CD4-positive, alpha-beta T cell treated with Interleukin-15 for 4 hours (primary cell): ENCODE measurements at places on chromosomes 11 and 22.

DNA sequence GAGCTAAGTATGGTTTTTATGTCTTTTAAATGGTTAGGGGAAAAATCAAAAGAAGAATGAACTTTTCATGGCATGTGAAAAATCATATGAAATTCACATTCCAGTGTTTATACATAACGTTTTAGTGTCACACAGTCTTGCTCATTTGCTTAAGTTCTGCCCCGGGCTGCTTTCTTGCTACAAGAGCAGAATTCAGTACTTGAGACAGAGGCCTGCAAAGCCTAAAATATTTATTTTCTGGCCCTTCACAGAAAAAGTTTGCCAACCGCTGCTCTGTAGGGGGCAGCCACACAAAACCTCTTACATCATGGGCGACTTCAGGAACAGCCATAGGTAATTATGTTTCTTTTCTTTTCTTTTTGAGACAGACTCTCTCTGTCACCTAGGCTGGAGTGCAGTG is 1.0 kb upstream of the ATG2A start:
- DNase-seq, result no peak

- no peak for DNase-seq
Measured at GRCh38 chr11:16796311-16796710, 57.9 kb downstream of the C11orf58 start.

GRCh38 chr11:9172389-9172788 is 81.0 kb upstream of the SCUBE2 start:
- DNase-seq, result no peak

DNA sequence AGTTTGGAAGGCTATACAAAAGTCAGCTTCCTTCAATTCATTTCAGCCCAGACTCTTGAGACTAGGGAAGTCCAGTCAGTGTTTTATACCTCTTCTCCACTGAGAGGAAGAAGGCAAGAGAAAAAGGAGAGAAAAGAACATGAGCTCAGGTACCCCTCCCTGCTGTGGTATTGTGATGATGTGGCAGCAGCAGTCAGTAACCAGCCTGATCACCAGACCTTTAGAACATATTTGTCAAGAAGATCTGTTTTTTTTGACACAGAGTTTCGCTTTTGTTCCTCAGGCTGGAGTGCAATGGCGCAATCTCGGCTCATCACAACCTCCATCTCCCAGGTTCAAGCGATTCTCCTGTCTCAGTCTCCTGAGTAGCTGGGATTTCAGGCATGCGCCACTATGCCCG is 21.2 kb upstream of the RPS13 start:
- DNase-seq, result no peak

GRCh38 chr11:20131788-20132666 is 28.2 kb downstream of the DBX1 start:
- DNase-seq, result peak; percentile 39

GRCh38 chr11:70430671-70431574 is 32.6 kb downstream of the CTTN start:
- DNase-seq, result no peak

- DNase-seq, result no peak
Measured at GRCh38 chr11:96708219-96708878, 318.5 kb downstream of the JRKL start.

- DNase-seq, result no peak
Measured at GRCh38 chr11:23097891-23098290, 237.6 kb upstream of the CCDC179 start.

DNA sequence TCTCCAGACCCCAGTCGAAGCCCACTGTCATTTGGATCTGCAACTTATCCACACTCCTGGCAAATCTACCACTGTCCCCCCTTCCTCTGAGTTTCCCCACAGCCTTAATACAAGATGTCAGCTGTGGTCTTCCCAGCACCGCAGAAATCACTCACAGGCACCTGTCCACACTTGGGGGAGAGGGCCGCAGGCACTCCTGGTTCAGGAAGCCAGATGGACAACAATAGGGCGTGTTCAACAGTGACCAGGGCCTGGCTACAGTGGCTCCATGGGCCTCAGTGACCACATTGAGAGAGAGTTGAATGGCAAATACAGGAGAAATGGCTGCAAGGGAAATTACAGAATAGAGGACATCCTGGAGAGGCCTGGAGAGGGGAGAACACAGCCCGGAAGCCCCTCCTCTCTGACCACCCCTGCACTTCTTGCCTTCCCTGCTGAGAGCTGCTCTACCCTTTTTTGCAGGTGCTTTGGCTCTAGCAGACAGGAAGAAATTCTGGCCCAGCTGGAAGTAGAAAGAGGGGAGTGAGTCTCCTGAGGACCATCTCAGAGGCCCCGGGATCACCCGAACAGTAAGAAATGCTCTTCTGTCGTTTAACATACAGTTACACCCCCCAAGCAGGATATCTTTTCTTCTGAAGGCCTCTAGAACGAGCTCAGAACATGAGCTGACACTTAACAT is 164.6 kb downstream of the FEZ1 start:
- DNase-seq, result no peak

DNA sequence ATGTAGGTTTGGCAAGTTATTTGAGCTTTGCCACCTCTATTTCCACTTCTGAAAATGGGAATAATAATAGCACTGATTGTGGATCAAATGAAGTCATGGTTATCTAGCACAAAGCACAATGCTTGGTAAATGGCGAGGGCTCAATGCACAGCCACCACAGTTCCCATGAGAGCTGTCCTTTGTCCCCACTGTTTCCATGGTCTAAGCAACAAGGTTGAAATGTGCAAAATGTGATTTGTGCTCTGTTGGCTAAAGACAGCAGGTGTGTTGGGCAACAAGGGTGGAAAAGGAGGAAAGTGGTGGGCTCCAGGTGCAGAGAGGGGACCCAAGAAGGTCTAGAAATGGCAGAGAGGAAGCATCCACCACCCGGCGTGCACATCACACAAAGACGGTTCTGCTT is 200.5 kb downstream of the TRIM29 start:
- no peak for DNase-seq

GRCh38 chr11:60939855-60940254 is 12.1 kb downstream of the SLC15A3 start:
- no peak for DNase-seq

DNA sequence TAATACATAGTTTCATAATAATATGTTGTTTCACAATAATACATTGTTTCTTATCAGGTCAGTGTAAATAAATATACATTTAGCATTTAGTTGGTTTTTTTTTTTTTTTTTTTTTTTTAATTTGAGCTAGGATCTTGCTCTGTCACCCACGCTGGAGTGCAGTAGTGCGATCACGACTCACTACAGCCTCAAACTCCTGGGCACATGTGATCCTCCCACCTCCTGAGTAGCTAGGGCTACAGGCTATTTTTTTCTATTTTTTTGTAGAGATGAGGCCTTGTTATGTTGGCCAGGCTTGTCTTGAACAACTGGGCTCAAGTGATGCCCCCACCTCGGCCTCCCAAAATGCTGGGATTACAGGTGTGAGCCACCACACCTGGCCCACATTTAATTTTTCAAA is 43.5 kb downstream of the MIAT start:
- no peak for DNase-seq

DNA sequence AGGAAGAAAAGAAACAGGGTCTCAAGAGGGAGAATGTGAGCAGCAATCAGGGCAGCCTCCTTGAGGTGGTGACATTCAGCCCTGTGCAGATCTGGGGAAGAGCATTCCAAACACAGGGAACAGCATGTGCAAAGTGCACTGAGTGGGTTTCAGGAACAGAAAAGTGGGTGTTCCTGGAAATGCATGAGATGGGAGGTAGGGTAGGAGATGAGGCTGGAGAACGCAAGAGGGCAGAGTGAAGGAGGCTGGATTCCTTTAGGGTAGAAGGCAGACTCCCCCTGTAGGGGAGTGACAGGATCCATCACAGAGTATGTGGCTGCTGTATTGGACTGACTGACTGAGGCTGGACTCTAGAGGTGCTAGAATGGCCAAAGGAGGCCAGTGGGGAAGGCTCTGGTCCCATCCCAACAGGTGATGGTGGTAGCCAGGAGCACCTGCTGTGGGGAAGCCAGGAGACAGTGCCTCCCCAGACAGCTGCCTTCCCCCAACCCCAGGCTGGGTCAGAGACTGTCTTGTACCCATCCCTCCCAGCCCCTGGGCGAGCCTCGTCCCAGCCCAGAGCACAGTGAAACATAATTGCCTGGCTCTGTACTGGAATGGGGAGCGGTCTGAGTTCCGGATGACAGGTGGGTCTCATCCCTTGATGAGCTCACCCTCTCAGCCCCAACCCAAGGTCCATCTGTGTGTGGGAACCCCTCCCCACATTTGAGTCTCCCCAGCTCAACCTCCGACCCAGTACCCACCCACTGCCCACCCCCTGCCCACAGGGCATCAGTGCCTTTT is 419.4 kb downstream of the MN1 start:
- no peak for DNase-seq

DNA sequence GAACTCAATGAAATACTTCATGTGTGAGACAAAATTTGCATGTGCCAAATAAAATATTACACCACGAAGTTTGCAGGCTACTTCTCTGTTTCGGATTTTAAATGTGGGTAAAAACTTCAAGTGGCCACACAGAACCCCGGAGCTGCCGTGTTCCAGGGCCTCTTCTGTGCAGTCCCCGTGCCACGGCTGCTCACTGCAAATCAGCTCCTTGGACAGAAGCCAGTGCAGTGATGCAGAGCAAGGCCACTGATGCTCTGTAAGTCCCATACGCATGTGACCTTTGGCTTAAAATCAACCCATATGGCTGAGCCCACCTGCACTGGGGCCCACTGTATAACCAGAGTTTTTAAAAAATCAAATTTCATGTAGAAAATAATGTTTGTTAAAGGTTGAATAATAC is 1309.4 kb downstream of the TBC1D22A start:
- no peak for DNase-seq

DNA sequence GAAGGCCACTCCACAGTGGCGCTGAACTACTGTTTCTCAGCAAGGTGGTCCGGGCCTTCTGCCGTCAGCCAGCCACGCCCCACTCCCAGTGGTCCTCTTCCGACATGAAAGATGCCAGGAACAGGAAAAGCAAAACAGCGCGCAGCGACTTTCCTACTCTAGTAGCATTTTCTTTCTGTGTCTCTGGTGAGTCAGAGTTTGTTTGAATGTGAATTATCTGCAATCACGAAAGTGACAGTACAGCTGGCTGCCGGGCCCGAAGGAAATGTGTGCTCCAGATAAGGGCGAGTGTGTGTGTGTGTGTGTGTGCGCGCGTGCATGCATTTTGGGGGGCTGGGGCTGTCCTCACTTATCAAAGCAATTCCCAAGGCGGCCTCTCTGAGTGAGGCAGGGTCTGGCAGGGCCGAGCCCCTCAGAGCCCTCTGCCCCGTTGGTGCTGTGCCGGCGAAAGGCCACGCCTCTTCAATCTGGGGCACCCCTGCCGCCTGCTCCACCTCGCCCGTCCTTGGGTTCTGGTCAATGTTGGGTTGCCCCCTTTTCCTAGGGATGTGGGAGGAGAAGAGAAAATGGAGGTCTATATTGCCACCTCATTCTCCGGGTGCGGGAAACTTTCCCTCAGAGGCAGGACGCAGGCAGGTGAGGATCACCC is 288.5 kb downstream of the KIRREL3 start:
- DNase-seq, result no peak

DNA sequence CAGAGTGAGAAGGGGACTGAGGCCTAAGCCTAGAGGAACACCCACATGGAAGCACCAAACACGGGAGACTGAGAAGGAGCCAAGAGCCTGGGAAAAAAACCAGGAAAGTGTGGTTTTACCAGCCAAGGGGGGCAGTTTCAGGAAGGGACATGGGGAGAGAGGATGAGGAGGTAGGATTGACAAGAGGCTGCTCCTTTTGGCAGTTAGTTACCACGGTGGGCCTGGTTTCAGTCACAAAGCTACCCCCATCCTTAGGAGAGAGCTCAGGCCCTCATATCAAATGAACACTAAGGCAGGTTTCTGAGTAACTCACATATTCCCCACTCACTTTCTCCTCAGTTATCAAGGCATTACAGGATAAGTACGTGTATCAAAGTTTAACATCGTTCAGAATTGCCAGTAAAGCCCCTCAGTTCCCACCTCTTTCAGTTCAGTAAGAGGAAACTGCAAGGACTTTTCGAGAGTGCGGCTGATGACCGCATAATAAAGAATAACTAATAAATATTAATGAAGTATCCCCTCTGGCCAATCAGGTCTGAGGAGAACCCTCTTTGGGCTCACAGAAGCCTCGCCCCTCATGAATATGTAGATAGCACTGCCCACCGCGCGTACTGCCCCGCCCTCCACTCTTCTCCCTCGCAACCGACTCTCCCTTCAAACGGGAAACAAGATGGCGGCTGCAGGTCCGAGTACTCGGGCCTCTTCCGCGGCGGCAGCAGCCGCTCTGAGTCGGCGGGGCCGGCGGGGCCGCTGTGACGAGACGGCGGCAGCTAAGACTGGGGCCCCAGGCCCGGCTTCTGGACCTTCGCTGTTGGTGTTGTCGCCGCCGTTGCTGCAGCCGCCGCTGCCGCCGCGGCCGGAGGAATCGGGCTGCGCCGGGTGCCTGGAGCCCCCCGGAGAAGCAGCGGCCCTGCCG is at the start of gene RNF169:
Gene RNF169 (plus strand): TSS at position 639 of the 916 bp plus-strand sequence. CDS start 32 bp downstream, at position 671.
- peak; percentile 91 for DNase-seq

- DNase-seq, result no peak
Measured at GRCh38 chr22:47474895-47475294, 712.4 kb downstream of the TBC1D22A start.

GRCh38 chr11:26790738-26791137 is 68.9 kb upstream of the SLC5A12 start:
- no peak for DNase-seq

DNA sequence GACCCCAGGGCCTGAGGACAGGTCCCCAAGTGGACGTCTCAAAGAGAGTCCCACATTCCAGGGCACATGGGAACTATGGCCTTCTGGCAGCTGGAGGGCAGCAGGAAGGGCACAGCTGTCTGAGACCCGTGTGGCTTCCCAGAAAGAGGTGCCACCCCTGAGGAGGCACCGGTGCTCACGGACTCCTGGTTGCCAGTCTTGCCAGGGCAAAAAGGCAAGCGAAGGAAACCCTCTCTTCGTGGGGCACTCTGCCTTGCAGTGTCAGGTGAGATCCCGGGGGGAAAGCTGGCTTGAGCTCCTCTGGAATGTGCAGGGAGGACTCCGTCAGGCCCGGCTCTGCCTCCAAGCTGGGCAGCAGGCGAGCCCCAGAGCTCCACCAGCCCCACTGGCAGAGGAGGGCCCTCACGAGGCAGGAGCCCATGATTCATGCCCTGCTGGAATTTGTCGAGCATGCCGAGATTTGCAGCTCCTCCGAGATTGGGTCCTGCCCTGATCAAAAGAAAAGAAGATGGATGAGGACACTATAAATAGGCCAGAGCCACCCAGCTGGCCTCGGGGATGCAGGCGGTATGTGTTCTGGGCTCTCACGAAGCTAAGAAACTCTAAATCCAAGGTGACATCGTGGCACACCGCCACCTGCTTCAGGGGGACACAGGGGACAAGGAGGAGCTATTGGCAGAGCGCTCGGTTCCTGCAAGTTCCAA is 9.9 kb upstream of the CELSR1 start:
- DNase-seq, result no peak

- DNase-seq, result no peak
Measured at GRCh38 chr11:13068211-13068610, 59.1 kb downstream of the RASSF10 start.

DNA sequence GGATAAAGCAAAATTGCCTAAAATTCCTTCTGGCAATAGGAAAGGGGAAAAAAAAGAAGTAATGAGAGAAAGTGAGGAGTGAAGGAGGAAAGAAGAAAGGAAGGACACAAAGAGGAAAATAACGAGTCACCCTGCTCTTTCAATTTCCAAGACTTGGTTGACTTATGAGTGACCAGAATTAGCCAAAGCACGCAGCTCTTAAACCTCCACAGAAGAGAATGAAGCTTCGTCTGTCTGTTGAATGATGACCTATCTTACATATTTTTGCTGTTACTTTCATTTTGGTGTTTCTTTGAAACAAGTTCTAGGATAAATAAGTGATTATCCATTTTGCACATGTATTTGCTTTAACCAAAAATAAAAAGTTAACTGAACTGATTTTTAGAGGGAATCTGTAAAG is 728 bp downstream of the MMP27 start:
- no peak for DNase-seq

GRCh38 chr11:59953463-59954218 is 10.2 kb upstream of the OOSP4A start:
- no peak for DNase-seq
